T47D (cell line): ENCODE measurements at places on chromosomes 3 and 15.

DNA sequence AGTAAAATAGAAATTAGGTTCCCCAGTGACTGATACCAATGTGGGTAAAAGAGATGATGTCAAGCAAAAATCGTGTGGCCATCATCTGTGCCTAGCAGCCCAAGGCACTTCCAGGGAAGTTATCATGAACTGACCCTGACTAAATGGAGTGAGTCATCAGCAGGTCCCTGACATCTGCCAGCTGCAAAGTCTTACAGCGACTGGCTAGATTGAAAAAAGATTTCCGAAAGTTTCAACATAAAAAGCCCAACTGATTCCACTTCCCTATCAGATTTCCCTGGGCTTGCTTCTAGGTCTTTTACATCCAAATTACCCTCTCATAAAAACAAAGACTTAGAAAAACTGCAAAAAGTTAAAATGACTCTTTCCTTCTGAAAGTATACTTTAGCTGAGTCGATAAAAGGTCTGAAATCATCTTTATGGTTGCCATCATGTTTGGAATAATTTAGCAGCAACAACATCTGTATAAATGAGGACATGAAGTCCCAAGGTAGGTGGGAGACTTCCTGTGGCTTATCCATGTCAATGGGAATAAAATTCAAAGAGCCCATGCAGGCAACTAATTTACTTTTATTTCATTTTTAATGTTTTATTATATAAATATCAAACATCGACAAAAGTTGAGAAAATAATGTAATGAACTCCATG lies 342.8 kb downstream of the ERC2 start:
- DNase-seq = no peak

DNA sequence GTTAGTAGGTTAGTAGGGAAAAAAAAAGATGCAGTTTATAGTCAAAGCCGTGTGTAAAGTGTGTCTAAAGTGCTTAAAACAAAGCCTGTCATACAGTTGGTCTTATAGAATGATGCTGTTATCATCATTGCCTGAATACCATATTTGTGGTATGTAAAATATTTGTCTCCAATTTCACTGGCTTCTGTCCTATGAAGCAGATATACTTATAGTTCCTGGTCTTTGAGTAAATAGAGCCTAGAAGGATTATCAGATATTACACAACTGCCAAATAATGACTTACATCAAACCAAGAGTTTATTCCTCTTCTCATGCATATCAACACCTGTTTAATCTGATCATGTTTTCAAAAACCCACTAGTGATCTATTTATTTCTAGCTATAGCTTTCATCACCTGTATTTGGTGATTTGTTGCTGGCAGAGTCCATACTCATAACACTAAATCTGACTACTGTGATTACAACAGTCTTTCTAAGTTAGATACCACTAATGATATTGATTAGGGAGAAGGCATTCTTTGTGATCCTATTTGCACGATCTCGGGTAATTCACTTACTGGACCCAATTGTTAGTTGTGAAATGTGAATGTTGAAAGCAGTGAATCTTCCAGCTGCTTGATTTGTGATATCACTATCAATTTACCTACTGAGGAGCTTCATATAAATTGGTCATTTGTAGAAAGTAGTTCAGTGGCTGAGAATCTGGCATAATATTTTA lies 413.7 kb downstream of the LPP start:
- no peak for DNase-seq

GRCh38 chr3:64086479-64087252 lies 63.4 kb upstream of the PSMD6 start:
- DNase-seq = no peak

GRCh38 chr3:147113293-147114044 lies 292.9 kb downstream of the ZIC4 start:
- DNase-seq = no peak

- peak; percentile 95 for DNase-seq
Measured at GRCh38 chr3:134326760-134327593, 47.3 kb downstream of the AMOTL2 start.

DNA sequence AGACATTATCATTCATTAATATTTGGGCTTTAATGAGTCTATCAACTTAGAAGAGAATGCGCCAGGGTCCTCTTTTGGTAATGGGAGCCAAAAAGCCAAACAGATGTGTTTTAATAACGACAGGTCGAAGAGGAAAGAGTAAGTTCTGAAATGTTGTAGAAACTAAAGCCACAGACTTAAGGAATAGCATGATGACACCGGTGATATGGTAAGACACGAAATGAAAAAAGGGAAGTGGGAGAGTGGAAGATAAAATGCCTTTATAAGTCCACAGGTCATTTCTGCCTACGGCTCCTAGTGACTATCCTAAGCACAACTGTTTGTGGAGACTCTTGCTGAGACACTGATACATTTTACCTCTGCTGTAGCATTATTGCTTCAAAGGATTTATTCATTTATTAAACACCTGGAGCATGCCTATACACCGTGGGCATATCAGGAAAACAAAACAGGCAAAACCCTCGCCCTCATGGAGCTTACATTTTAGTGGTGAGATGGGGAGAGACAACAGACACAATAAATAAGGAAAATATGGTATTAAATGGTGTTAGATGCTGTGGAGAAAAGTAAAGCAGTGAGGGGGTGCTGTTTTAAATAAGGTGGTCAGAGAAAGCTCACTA lies 11.7 kb upstream of the CD47 start:
- no peak for DNase-seq

DNA sequence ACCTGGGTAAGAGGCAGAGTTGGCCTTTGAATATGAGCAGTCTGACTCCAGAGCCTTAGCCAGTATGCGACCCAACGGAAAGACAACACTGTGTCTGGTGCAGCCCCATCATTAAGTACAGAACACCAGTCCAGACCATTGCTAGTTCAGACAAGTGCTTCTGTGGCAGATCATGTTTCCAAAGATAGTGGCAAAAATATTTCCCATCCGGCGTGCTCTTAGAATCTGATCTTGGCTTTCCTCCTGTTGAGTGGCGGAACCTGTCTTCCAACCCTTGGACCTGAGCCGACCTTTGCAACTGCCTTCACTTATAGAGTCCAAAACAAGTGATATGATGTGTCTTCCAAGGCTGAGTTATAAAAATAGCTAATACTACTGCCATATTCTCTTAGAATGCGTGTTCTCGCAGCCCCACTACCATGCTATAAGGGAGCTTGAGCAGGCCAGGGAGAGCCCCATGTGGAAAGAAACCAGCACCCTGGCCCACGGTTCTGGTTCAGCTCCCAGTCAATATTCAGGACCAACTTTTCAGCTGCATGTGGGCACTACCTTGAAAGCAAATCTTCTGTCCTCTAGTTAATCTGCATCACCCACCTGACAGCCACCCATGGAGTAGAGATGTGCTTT lies 322.4 kb upstream of the SLCO3A1 start:
- peak; percentile 44 for DNase-seq

- no peak for DNase-seq
Measured at GRCh38 chr15:53586799-53587198, 172.7 kb downstream of the WDR72 start.

DNA sequence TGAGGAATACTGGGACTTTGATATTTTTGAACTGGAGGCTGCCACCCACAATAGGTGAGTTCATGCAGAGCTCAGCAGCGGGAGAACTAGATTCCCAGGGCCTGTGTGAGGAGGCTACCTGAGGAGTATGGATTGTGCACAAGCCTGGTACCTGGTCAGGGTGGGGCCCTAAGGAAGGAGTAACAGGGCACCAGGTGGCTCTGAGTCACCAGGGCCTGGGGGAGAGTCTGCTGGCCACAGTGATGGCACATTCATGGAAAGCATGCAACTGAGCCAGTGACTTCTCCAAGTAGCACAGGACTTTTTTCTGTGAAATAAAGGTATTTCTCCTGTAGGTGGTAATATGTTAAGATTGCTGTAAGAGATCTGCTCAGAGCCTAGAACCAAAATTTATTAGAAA lies 134.4 kb downstream of the PDE8A start:
- DNase-seq = no peak

DNA sequence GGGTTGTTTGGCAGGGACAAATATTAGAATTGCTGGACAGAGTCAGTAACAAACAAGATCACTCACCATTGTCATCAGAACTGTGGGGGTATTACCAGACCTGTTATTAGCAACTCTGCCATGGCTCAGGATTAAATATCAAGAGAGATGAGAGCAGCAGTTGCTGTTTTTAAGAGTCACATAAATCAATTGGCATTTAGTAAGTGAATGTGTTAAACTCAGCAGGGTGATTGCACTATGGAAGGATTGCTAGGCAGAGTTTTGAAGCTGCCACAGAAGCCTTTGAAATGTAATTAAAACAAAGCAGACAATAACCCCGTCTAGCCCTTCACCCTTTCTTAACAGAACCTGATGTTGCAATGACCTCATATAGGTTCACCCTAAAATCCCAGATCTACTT lies 238.8 kb downstream of the GAP43 start:
- no peak for DNase-seq

GRCh38 chr3:25294169-25294805 lies 133.8 kb upstream of the RARB start:
- no peak for DNase-seq

GRCh38 chr3:180362081-180362480 lies 239.9 kb upstream of the TTC14 start:
- DNase-seq = no peak

GRCh38 chr3:14597266-14597665 lies 54.3 kb upstream of the CCDC174 start:
- DNase-seq = no peak

- peak; percentile 25 for DNase-seq
Measured at GRCh38 chr3:94303897-94304296, 241.0 kb downstream of the NSUN3 start.

DNA sequence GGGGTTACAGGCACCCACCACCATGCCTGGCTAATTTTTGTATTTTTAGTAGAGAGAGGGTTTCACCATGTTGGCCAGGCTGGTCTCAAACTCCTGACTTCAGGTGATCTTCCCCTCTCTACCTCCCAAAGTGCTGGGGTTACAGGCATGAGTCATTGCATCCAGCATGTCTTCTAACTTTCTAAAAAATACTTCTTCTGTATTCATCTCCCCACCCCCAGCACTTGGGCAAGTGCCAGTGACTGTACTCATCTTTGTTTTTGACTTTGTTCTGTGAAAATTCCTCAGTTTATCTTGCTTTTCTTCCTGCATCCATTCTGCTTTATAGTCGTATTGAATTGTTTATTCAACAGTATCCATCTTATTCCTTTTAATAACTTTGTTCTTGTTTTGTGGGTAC lies 47.6 kb downstream of the ARIH1 start:
- no peak for DNase-seq
